Activated CD8-positive, alpha-beta T cell treated with anti-CD3 and anti-CD28 coated beads, Interleukin-2, amount 10 ng/mL, durations not matched to agents 7 days and 5 days (primary cell): ENCODE measurements at places on chromosomes 7 and 10.

DNA sequence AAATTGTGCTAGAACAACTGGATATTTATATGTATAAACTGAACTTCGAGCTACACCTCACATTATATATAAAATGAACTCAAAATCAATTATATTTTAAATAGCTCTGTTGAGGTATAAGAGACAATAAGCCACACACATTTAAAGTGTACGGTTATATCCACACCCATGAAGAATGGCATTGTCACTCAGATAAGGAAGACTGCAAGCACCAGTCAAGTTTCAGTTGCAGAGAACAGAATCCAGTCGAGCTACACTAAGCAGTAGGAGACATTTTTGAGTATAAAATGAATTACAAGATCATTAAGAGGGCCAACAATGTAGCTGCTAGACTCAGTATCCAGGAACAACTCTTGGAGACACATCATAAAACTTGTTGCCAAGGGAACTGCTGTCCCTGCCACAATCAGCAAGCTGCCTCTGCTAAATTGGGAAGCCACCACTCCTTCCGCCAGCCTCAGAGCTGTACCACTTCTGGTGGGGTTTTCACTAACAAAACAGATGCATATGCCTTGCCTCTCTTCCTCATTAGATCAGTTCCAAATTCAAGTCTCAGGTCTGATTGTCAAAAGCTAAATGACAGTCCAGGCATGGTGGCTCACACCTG lies 19.6 kb upstream of the GPNMB start:
- no peak for DNase-seq
- no peak overlapping the region for H3K27ac ChIP-seq
- peaks cover 8% of the 10 kb centered on the region for H3K27me3 ChIP-seq
- H3K4me3 ChIP-seq, result no peak overlapping the region
- H3K36me3 ChIP-seq, result no peaks in the 10 kb centered on the region

- no peak for DNase-seq
- peaks cover 41% of the 10 kb centered on the region for H3K4me1 ChIP-seq
- no peak overlapping the region for H3K27ac ChIP-seq
Measured at GRCh38 chr7:150938566-150938965, 39.6 kb downstream of the KCNH2 start.

DNA sequence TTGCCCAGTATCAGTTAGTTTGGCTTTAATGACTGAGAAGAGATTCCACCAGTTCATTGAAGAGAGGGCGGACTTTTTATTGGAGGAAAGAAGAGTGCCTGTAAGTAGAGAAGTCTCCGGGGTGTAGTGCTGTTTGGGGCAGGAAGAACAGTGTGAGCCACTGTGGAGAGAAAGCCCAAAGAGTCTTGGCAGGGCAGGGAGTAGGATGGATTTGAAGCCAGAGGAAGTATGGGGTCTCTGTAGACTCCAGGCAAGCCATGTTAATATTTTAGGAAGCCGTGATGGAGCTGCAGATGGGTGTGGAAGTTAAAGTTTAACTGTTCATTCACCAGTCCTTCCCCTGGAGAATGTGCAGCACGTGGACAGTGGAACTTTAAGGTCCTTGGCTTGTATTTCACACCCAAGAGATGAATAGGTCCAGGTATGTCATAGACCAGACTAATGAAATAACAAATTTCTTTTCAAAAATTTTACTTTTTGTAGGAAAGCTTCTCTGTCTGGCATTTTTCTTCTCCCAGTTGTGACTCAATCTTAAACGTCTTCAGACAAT lies 54.1 kb downstream of the TCF7L2 start:
- H3K36me3 ChIP-seq, result no peaks in the 10 kb centered on the region
- H3K4me1 ChIP-seq, result peaks cover 23% of the 10 kb centered on the region
- H3K27ac ChIP-seq, result no peak overlapping the region
- DNase-seq, result no peak

GRCh38 chr7:55508221-55509011 lies 63.9 kb downstream of the VOPP1 start:
- H3K27me3 ChIP-seq, result no peaks in the 10 kb centered on the region
- no peak overlapping the region for H3K27ac ChIP-seq
- no peak overlapping the region for H3K4me3 ChIP-seq
- no peaks in the 10 kb centered on the region for H3K4me1 ChIP-seq
- DNase-seq, result no peak

- no peak overlapping the region for H3K4me3 ChIP-seq
- no peak overlapping the region for H3K27ac ChIP-seq
- H3K36me3 ChIP-seq, result no peaks in the 10 kb centered on the region
- DNase-seq, result no peak
- peaks cover 2% of the 10 kb centered on the region for H3K27me3 ChIP-seq
- H3K4me1 ChIP-seq, result no peaks in the 10 kb centered on the region
Measured at GRCh38 chr7:83947260-83947659, 247.3 kb downstream of the SEMA3A start.

DNA sequence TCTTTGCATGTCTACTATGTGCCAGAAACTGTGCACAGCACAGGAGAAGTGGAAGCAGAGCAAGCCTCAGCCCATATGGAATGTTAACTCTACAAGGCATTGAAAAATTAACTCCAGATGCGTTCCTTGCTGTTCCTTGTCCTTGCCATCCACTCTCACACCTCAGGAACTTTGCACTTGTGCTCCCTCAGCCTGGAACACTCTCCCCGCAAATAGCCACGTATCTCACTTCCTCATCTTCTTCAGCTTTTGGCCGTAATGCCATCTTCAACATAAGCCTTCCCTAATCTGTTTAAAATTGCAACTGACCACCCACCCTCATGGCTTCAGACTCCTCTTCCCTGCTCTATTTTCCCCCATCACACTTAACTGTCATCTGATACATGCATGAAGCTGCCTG lies 83.2 kb upstream of the CAPZA2 start:
- no peaks in the 10 kb centered on the region for H3K36me3 ChIP-seq
- no peak overlapping the region for H3K27ac ChIP-seq
- DNase-seq, result no peak
- peaks cover 4% of the 10 kb centered on the region for H3K27me3 ChIP-seq

DNA sequence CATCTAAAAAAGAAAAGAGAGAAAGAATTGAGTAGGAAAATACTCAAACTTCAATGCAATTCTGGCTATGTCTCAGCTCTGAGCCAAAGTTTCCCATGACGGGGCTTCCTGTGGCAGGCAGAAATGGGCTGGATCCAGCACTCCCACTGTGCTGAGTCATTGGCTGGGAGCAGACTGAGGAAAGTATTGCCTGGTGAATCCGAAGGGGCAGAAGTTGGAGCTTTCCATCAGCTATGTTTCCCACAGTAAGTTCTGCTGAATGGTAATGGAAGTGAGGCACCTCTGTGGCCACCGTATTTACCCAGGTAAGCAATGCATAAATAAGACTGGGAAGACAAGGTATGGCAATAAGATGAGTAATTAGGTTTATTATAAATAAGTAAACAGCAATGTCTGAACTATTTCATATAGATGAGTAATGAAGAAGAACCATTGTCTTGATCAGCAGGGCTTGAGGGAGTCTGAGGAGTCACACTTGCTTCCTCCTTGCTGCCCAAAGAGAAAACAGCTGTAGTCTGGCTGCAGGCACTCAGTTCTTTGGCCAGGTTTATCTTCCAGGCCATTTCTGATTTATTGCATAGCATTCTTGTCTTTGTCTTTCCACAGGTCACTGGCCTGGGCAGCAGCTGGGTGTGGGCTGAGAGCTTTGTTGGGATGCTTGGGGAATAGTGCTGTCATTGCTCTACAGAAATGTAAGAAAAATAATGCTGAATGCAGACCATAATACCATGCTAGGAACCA lies 255.3 kb downstream of the DNAJB9 start:
- H3K4me1 ChIP-seq, result no peaks in the 10 kb centered on the region
- no peak overlapping the region for H3K27ac ChIP-seq
- no peaks in the 10 kb centered on the region for H3K27me3 ChIP-seq
- H3K36me3 ChIP-seq, result no peaks in the 10 kb centered on the region

DNA sequence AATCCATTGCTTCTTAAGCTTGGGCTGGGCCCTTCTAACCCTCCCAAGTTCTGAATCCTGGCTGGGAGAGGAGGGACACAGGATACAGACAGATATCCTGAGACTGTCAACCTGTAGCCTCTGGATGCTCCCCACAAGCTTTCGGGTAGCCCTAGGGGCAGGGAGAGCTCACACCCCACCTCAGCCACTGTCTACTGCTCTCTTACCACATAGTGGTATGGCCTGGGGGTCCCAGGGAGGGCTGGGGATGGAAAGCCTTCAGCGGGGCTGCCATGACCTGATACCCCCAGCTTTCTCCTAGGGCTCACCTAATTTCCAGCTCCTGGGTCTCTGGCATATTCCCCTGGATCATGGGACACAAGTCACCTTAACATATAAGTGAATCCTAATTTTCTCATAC lies 25.1 kb downstream of the CRHR2 start:
- H3K27me3 ChIP-seq, result no peaks in the 10 kb centered on the region
- no peak overlapping the region for H3K4me3 ChIP-seq
- no peak for DNase-seq
- H3K4me1 ChIP-seq, result no peaks in the 10 kb centered on the region

GRCh38 chr10:100346765-100347567 lies at the start of gene SCD:
TSS of gene SCD (plus strand) at chr10:100347233. CDS start at chr10:100347505, 272 bp downstream.
- peaks cover 67% of the 10 kb centered on the region for H3K4me1 ChIP-seq
- peaks cover 44% of the 10 kb centered on the region for H3K36me3 ChIP-seq
- H3K27ac ChIP-seq, result peak within 1 kb of the TSS; percentile 90
- peak; percentile 95 for DNase-seq
- H3K27me3 ChIP-seq, result no peaks in the 10 kb centered on the region
- H3K4me3 ChIP-seq, result peak within 1 kb of the TSS; percentile 96

- peaks cover 10% of the 10 kb centered on the region for H3K4me1 ChIP-seq
- H3K36me3 ChIP-seq, result no peaks in the 10 kb centered on the region
- H3K27ac ChIP-seq, result peak overlapping the region; percentile 72
Measured at GRCh38 chr10:132434405-132435005, 37.5 kb downstream of the PWWP2B start.

GRCh38 chr7:30799976-30800661 lies 28.9 kb downstream of the MINDY4 start:
- no peak for DNase-seq
- no peak overlapping the region for H3K4me3 ChIP-seq
- H3K36me3 ChIP-seq, result no peaks in the 10 kb centered on the region
- H3K27me3 ChIP-seq, result no peaks in the 10 kb centered on the region
- H3K4me1 ChIP-seq, result peaks cover 31% of the 10 kb centered on the region
- no peak overlapping the region for H3K27ac ChIP-seq

DNA sequence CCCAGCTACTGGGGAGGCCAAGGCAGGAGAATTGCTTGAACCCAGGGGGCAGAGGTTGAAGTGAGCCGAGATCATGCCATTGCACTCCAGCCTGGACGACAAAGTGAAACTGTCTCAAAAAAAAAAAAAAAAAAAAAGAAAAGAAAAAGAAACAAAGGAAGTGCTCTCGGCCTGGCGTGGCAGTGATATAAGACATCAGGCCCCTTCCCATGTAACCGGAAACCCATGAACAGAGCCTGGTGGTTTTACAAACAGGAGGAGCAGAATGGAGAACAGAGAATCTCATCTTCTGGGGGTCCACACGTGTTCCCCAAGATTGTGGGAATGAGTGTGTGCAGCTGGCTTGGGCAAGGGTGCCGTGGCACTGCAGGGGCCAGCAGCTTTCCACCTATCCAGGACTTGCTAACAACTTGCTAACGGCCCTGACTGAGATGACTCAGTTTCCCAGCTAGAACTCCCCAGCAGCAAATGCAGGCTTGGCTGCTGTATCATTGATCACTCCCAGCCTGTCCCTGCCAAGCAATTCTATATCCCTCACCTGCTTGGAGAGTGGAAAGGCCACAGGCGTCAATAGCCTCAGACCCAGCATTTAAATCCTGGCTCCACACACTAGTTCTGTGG lies 103.0 kb downstream of the COL26A1 start:
- peak; percentile 57 for DNase-seq
- no peaks in the 10 kb centered on the region for H3K27me3 ChIP-seq
- H3K27ac ChIP-seq, result peak overlapping the region; percentile 88
- no peaks in the 10 kb centered on the region for H3K36me3 ChIP-seq
- H3K4me3 ChIP-seq, result peak overlapping the region; percentile 41

DNA sequence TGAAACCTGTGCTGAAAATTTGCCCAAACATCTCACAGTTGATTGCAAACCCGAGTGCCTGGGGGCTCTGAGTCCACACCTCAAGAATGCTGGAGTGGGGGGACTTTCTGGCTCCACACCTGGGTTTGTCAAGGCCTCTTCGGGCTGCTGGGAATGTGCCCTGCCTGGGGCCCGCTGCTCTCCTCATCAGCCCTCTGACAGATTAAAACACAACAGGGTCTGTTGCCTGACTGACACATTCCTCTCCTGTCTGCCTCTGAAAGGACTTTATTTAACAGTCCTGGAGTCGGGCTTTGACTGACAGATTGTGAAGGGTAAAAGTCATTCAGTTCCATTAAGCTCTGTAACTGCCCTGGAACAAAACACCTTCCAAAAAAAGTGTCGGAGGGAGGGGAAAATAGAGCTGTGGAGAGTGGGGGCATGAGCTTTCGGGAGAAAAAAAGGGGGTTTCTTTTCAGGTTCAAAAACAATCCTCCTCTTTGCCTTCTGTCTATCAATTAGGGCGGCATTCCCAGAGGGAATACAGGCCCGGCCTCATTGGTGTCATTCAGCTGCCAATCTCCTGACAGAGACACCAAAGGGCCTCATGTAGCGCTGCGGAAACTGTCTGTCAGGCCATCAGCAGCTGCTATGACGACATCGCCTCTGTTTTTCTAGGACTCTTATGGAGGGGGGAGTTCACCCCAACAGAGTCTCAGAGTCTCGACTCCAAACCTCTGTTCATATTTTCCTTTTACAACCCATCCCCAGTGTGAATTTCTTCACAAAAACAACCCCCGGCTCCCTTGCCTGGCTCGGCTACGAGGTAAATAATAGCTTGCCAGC lies 398.8 kb upstream of the NFE2L3 start:
- peaks cover 7% of the 10 kb centered on the region for H3K27me3 ChIP-seq
- H3K4me3 ChIP-seq, result no peak overlapping the region
- H3K27ac ChIP-seq, result no peak overlapping the region
- no peaks in the 10 kb centered on the region for H3K4me1 ChIP-seq
- H3K36me3 ChIP-seq, result no peaks in the 10 kb centered on the region
- no peak for DNase-seq

GRCh38 chr7:71937840-71938371 lies 474.2 kb downstream of the CALN1 start:
- H3K4me1 ChIP-seq, result no peaks in the 10 kb centered on the region
- H3K36me3 ChIP-seq, result no peaks in the 10 kb centered on the region
- no peak for DNase-seq
- no peak overlapping the region for H3K27ac ChIP-seq

DNA sequence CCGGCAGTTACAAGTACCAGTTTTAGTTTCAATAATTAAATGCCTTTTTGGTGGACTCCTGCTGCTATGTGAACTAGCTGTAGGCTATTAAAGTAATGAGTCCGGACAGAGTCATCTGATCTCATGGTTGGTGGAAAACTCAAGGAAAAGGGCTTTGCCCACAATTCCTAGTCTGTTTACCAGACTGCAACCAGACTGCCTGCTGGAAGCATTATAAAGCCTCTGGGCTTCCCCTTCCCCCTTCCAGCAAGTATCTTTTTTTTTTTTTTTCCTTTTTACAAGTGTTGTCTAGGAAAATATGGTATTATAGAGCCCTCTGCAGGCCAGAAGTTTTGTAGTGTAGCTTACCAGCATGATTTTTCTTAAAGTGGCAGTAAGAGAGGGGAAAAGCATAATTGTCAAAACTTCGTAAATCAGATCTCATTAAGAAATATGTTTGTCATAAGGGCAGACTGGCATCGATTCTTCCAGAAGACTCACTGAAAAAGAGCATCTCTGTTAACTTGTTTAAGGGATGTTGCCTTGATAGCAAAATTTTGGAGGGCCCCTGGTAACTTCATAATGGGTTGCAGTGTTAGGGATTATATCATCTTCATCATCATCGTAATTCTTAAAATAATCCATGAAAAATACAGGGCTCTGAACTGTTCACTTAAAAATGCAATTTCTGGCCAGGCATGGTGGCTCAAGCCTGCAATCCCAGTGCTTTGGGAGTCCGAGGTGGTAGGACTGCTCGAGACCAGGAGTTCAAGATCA lies 181.3 kb downstream of the TAX1BP1 start:
- no peak overlapping the region for H3K4me3 ChIP-seq
- no peaks in the 10 kb centered on the region for H3K36me3 ChIP-seq
- DNase-seq, result peak; percentile 52
